ENCODE measurements at places on chromosomes 6 and 20.

- DNase-seq, result no peak
Observed at GRCh38 chr6:125717120-125717731, 32.2 kb upstream of the HEY2 start.

DNA sequence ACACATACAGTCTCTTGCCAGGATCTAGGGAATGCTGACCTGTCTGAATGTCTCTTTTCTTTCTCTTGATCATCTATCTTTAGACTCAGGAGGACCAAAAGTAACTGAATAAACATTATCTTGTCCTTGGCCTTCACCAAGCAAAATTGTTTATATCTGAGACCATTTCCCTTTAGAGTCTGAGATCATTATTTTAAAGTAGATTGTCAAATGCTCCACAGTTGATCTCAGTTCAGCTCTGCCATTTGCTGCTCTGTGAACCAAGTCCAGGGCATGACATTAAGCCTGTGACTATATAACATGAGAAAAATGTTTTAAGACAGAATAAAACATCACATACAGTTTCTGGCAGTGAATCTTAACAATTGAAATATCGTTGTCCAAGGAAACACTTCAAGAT lies 148.3 kb upstream of the NRSN1 start:
- DNase-seq, result no peak

GRCh38 chr6:142783499-142783898 lies 161.5 kb downstream of the HIVEP2 start:
- DNase-seq, result no peak

DNA sequence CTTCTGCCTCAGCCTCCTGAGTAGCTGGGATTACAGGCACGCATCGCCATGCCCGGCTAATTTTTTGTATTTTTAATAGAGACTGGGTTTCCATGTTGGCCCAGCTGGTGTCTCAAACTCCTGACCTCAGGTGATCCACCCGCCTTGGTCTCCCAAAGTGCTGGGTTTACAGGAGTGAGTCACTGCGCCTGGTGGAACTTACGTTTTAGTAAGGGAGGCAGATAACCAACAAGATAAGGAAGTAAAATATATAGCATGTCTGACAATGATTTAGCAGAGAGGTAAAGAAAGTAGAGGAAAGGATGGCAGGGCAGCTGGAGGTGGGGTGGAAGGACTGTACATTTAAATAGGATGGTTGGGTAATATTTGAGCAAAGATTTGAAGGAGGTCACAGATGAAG lies 12.8 kb upstream of the MYMX start:
- DNase-seq, result peak; percentile 67

GRCh38 chr20:20614391-20614790 lies 98.1 kb downstream of the RALGAPA2 start:
- DNase-seq, result no peak

DNA sequence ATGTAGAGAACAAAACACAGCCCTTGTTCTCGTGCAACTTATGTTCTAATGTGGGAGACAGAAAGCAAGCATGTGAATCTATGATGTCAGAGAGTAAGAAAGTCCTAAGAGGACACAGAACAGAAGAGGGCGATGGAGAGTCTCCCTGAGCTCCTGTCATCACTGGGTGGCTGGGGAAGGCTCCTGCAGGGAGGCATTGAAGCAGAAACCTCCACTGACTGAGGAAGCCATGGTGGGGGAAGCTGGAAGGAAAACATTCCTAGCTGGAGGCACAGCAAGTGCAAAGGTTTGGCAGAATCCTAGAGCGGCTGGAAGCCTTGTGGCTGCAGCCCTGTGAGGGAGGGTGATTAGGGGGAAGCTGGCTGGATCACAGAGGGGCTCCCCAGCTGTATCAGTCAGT lies 248.0 kb downstream of the CDH26 start:
- no peak for DNase-seq

DNA sequence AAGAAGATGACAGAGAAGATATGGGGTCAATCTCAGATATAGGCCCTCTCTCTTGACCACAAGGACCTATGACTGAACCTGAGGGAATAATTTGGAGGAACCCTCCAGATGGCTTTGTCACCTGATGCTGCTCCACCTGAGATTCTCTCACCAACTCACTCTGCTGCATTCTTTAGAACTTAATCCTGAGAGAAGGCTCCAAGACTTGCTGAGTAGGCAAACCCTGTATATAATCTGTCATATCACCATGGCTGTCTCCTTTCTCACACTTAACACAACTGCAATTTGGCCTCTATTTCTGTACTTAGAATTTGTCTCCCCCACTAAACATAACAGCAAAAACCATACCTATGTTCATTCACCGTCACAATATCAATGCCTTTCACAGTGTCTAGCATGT lies 172.3 kb downstream of the PKHD1 start:
- DNase-seq, result no peak

- DNase-seq, result peak; percentile 19
Observed at GRCh38 chr20:21183722-21184121, 57.8 kb downstream of the KIZ start.

GRCh38 chr6:97674802-97675201 lies 391.8 kb upstream of the MMS22L start:
- no peak for DNase-seq

DNA sequence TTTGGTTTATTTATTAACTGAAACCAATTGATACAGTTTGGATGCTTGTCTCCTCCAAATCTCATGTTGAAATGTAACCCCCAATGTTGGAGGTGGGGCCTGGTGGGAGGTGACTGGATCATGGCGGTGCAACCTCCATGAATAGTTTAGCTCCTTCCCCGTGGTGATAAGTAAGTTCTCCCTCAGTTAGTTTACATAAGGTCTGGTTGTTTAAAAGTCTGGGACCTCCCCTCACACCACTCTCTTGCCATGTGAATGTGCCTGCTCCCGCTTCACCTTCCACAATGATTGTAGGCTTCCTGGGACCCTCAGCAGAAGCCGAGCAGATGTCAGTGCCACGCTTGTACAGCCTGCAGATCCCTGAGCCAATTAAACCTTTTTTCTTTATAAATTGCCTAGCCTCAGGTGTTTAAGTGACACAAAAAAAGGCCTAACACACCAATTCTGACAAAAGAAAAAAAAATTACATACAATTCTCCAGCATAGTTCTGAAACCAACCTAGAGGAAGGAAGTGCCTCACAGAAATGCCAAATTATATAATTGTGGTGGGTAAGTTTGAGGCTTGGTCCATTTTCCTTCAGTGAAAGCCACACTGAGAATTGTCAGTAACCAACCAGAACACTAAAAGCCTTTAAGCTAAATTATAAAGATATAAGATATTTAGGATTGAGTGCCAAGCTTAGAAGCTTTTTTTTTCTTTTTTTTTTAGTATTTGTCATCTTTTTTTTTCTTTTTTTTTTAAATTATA lies 15.0 kb downstream of the MAP7 start:
- DNase-seq, result no peak

GRCh38 chr6:124479991-124480430 lies 482.2 kb upstream of the RNF217 start:
- DNase-seq, result no peak

DNA sequence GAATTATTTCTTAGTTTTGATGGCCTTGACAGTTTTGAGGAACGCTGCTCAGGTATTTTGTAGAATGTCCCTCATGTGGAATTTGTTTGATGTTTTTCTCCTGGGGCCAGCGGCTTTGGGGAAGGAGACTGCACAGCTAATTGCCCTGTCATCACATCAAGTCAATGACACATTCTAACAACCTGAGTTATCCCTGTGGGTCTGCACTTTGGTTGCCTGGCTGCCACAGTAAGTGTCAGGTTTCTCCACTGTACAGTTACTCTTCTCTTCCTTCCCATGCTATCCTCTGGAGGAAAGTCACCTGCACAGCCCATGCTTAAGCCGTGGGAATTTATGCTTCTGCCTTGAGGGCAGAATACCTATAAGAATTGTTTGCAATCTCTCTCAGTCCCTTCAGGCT lies 1.4 kb upstream of the TREML4 start:
- DNase-seq, result no peak

GRCh38 chr6:15171026-15171425 lies 74.8 kb upstream of the JARID2 start:
- no peak for DNase-seq

GRCh38 chr6:83893024-83893423 lies 33.5 kb downstream of the CYB5R4 start:
- DNase-seq, result no peak

DNA sequence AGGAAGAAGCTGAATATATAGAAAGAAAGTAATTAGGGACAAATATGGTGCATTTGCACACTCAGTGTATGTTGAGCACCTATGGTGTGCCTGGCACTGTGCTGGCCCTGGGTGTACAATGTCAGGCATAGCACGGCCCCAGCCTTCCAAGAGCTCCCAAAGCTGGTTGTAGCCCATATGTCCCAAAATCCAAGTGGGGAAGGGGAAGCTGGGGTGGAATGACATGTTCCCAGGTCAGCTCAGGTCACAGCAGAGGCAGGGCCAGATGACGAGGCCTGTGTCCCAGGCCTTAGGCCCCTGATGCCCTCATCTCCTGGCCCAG lies 170.0 kb downstream of the VEGFA start:
- no peak for DNase-seq
